Colonic mucosa (tissue), 4 donors: ENCODE measurements at places on chromosomes 3 and 15.

DNA sequence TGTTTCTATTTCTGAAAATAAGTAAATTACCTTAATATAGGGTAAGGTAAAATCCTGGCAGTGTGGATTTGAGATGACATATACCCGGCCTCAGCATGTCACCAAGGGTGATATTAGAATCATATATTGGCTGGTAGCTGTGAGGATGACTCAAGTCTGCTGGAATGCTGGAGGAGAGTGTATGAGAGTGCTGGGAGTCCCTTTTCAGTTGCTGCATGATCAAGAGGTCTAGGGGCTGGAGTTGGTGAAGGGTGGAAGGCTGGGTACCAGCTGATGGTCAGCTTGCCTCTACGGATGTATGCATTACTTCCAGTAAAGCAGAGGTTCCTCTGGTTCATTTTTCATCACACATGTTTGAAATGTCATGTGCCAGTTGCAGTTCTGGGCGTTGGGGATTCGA is 40.6 kb downstream of the SLC25A26 start:
- no peak for DNase-seq

GRCh38 chr3:156382458-156383346 is 172.2 kb downstream of the SSR3 start:
- peak; percentile 27 for DNase-seq

DNA sequence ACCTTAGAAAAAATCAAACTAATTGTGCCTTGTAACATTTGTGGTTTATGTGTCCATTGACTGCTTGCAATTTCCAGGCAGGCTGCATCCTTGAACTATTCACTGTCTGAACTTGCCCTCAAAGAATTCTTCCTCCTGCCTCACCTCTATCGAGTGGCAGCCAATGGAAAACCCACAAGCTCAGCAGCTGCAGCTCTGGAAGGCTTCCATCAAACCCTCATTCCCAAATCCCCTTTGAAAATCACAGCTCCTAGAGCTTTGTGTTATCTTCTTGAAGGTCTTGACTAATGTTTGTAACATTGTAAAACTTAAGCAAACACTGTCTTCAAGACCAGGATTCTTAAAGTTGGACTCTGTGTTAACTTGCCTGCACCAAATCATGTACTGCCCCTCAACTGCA is 81.1 kb downstream of the FILIP1L start:
- no peak for DNase-seq

- no peak for DNase-seq
Measured at GRCh38 chr3:78285032-78285728, 1245.3 kb downstream of the ROBO2 start.

- peak; percentile 7 for DNase-seq
Measured at GRCh38 chr3:127409421-127410136, 121.7 kb upstream of the PRR20G start.

- peak; percentile 60 for DNase-seq
Measured at GRCh38 chr3:195147649-195148080, 123.3 kb downstream of the XXYLT1 start.

GRCh38 chr3:30790150-30790549 is 104.3 kb downstream of the GADL1 start:
- DNase-seq = no peak

DNA sequence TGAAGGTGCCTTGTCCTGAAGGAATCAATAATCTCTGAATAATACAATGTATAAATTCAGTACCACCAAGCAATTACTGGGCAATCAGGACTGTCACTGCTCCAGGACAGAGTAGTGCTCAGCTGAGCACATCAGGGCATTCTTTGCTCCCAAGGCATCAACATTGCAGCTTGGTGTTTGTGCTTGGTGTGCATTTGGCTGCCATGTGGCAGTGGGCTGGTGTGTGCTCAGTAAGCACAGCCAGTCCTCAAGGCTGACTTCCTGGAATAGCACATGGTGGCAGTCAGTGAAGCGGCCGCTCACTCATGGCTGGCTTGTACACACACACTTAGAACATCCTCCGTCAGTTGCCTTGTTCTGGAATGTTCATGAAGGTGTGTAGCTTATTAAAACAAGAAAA is 217.0 kb downstream of the EPHB1 start:
- no peak for DNase-seq

- peak; percentile 68 for DNase-seq
Measured at GRCh38 chr3:120418866-120419490, 31.8 kb downstream of the FSTL1 start.

- DNase-seq = no peak
Measured at GRCh38 chr3:45777746-45778386, 18.5 kb downstream of the SLC6A20 start.

DNA sequence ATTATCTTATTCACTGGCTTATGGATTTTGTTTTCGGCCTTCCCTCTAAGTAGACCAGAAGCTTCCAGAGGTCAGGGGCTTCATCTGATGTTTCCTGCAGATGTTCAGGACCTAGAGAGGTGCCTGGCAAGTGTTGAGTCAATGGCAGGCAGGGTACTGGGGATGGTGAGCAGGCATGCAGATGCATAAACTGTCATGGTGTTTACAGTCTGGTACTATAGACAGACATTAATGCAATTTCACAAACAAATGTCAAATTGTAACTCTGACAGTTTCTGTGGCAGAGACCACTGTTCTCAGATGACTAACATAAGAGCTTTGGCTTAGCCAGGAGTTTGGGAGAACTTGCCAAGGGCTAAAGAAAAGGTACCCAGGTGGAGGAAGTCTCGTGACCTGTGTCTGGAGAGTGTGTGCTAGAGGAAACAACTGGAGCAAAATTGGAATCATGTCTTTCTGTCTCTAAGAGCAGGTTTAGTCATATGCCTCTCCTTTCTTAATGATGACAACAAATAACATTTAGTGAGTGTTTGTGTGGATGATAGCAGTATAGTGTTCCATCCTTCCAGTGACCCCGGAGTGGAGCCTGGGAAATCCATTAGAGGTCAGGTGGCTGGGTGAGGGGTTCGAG is 53.7 kb upstream of the TRAK1 start:
- peak; percentile 14 for DNase-seq

DNA sequence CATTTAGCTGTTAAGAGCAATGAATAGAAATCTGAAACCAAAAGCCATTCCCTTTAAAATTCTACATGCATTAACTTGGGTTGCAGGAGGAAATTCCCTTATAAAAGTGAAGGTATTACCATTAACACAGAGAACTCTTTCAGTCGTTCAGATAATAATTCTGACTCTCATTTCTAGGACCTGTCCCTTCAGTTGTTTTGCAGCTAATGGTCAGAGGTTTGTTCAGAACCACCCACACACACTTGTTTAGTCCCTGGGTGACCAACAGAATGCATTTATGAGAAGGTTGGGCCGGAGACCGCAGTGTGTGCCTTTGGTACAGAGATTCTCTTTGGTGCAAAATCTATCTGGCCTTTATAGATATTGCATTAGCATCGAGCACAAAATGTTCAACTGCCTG is 492.5 kb downstream of the NLGN1 start:
- DNase-seq = no peak

- DNase-seq = no peak
Measured at GRCh38 chr3:115293321-115293720, 146.2 kb upstream of the ZBTB20 start.

GRCh38 chr3:48039487-48040190 is 23.4 kb upstream of the MAP4 start:
- no peak for DNase-seq

DNA sequence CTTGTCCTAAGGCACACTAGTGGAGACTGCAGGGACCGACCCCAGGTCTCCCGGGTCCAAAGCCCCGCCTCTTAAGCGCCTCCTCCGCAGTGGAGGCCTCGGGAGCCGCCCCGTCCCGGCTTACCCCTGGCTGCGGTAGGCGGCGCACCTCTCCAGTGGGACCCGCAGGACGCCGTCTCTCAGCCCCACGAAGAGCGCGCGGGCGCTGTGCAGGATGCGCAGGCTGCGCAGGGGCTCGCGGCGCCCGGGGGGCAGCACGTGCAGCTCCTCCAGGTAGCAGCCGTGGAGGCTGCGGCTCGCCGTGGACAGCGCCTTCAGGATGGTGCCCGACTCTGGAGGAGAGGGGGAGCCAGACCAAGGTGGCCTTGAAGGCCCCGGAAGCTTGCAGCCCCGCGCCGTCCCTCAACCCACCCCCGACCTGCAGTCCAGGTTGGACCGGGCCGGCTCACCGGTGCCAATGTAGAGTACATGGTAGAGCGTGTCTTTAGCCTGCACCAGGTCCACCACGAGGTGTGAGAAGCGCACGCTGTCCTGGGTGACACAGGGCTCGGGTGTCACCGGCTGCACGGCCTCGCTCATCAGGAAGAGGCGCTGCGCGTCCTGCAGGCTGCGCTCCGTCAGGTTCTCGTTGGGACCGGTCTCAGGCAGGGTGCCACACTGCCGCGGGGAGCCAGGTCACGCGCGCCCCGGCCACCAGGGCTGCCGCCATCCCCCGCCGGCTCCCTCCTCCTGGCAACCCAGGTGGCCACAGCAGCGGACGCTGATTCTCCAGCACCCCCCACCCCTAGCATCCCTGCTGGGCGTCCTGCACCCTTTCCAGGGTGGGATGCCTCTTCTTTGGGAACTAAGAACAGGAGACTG is 105.5 kb downstream of the SEMA5B start:
- DNase-seq = no peak

- DNase-seq = no peak
Measured at GRCh38 chr3:119194237-119195150, 21.1 kb downstream of the UPK1B start.

GRCh38 chr3:152172460-152172859 is 96.3 kb upstream of the MBNL1 start:
- DNase-seq = no peak

GRCh38 chr3:171632766-171633165 is 172.6 kb upstream of the TNIK start:
- no peak for DNase-seq

GRCh38 chr3:16102905-16103364 is 71.5 kb upstream of the GALNT15 start:
- no peak for DNase-seq

DNA sequence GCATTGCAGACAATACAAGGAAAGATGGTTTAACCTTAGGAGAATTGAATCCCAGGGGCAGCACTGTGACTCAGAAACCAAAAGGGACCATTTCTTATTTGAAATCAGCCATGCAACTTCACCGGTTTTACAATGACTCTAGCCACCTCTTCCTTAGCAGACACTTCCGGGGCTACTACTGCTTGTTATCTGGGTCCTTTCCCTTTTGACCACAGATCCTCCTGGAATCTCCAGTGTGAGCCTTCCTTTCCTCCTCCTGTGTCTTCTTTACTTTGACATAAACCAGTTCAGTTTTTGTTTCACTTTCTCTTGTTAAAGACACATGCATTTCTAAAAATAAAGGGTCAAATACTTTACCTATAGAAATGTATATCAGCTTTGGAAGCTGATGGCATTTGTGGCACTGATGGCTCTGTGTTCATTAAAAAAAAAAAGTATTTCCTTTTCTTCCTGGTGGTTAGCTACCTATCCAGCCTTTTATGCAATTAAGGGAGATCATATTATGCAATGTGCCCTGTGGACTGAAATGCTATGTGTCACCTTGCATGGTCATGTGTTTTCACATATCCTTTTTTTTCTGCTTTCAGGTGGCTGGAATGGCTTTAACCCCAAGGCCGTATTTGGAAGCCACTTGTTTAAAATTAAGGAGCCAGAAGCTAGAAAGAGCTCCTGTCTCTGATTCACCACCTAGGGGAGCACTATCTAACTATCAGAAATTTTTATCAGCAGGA is 296.2 kb downstream of the CHL1 start:
- no peak for DNase-seq

DNA sequence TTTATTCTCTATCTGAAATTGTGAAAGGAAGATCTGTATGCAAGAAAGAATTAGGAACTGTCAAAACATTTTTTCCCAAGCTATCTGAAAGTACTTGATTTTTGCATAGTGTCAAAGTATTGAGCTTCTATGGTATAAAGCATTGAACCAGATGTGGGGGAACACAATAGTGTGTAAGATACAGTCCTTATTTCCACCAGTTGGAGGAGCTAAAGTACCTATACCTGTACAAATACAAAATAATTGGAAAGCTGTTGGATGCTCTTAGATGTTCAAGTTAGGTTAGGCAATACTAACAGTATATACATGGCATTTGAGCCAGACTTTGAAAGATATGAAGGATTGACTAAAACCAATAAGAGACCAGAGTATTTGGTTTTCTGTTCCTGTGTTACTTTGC is 148.4 kb downstream of the B3GALNT1 start:
- DNase-seq = no peak

GRCh38 chr3:133933097-133934024 is 37.7 kb upstream of the RAB6B start:
- DNase-seq = peak; percentile 14

DNA sequence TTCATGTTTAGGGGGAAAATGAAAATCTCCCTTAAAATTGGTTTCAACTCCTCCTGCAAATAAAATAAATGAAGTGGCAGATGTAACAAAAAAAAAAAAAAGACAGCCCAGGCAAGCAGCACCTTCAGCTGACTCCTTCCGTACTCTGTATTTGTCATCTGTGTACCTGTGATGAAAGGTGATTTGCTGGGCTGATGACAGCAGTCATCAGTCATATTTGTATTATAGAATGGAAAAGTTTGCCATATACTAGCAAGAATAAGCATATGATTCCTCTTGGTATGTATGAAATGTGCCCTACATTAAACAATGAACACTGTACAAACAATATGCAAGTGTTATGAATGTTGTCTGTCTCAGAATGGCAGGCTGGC is 44.1 kb upstream of the WWTR1 start:
- DNase-seq = no peak

- DNase-seq = no peak
Measured at GRCh38 chr3:104947943-104948342, 418.8 kb upstream of the ALCAM start.

GRCh38 chr3:193777524-193777923 is 184.5 kb downstream of the OPA1 start:
- peak; percentile 52 for DNase-seq

DNA sequence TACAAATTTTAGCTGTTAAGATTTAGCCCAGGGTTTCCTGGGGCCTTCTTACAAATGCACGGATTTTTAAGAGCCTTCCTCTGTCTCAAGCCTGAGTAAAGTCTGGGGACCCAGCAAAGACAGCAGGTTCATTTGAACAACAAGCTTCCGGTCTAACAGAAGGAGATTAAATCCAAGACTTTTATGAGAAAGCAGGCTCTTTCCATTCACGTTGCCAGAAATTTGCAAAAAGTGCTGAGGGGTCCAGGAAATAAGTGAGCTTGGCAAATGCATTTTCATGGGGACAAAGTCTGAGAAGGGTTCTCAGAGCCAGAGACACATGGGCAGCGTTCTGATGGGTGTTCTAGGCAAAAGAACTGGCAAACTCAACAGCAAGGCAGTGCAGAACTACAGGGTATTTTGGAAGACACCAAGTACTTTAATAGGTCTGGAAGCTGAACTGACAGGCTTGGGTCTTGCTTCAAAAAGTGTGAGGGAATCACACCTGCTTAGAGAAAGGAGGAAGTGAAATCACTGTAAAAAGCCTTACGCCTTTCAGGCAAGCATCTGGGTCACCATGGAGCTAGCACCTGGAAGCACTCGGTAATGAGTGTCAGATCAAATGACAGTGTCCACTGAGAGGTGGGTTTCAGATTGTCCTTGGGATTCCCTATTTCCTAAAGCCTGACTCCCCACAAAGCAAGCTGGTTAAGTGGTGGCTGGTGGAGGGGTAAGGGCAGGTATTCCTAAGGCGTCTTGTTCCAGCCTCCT is 115.8 kb upstream of the ARHGEF3 start:
- DNase-seq = no peak

- DNase-seq = no peak
Measured at GRCh38 chr3:131553495-131554247, 50.9 kb upstream of the MRPL3 start.
